NCI-H510A (cell line): ENCODE measurements at places on chromosomes 2 and 18.

DNA sequence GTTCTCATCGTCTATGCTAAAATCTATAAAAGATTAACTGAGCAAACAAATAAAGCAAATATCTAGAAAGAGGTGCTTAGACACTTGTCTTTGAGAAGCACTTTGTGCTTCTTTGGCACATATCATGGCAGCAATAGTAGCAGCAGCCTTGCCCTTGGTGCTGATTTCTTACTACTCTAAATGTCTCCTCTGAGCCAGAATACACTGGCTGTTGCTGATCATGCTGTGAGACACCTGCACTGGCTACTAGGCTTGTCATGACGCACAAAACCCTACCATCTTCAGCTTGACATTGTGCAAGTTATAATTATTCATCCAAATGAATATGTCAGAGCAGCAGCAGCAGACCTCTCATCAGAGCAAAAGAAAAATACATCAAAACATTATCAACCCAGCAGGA, 46.7 kb downstream of the FANCL start:
- DNase-seq, result no peak

- no peak for DNase-seq
Measured at GRCh38 chr2:232593982-232594381, 39.4 kb upstream of the EFHD1 start.

DNA sequence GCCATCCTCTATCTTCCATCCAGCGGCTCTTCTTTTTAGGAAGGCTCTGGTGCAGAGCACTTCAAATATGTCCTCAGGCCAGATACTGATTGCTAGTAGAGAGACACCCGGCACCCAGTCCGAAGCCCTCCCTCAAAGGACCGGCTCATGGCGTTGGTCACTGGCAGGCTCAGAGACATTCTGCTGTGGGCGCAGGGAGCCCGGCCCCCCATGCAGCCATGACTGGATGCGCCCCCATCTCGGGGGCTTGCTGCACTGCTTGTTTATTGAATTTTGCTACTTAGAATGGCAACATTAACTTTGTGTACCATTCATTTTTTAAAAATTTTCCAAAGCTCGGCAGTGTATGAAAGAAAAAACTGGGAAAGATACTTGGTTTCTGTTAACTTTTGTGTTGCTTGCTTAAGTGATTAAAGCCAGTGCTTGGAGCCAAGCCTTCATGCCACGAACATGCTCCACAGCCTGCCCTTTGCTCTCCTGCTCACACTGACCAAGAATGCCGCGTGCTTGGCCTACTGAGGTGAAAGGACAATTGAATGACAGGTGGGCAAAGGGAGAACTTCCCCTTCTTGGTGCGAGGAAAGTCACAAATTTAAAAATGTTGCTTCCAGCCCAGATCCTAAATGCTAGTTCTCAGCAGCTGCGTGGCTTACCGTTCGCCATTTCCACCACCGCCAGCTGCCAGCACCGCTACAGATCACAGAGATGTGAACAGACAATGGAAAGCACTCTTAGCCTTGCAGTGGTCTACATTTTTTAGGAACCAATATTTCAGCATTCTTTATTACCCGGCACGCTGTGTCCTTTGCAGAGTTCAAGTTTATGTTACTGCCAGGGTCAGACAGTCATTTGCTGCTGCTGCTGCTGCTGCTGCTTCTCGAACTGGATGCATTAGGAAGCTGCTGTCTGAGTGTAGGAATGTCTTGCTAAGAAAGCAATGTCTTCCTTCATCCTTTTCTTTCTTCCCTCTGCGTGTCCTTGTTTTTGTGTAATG, 76.7 kb downstream of the FAM210A start:
- DNase-seq, result no peak

DNA sequence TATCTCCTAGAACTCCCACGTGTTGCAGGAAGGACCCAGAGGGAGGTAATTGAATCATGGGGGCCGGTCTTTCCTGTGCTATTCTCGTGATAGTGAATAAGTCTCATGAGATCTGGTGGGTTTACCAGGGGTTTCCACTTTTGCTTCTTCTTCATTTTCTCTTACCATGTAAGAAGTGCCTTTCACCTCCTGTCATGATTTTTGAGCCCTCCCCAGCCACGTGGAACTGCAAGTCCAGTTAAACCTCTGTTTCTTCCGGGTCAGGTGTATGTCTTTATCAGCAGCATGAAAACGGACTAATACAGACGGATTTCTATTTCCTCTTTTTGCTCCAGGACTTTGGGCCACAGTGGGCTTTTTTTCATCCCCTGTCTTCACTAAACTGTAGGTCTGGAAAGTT, 88.3 kb upstream of the KCNE4 start:
- no peak for DNase-seq

DNA sequence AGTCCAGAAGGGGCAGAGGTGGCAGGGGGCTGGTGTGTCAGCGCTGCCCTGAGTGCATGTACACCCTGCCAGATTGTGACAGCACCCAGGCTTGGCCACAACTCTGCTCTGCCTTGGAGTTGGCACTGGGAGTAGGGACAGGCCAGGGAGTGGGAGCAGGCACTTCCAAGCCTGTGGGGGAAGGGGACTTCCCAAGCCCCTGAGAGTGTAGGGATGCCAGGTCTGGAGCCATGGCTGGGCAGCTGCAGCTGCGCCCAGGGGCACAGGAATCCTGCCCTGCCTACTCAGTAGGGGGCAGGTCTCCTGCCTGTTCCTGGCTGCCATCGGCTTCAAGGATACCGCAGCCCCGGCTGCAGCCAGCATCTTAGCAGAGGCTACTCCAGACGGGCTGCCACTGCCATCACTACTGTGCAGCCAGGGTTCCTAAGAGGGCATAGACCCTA, 109.4 kb downstream of the CALCRL start:
- DNase-seq, result no peak

DNA sequence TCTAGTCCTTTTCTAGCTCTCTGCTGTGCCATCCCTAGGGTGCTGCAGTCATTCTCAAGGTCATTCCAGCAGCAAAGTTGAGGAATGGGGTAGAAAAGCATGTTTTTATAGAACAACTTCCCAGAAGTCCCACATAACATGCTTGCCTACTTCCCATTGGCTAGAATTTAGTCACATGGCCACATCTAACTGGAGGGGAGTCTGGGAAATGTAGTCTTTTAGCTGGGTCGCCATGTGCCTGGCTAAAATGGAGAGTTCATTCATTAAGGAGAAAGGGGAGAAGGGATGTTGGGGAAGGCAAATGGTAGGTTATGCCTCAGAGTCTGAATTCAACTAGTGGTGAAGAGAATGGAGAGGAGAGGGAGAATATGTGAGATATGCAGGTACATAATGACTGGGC, 85.7 kb downstream of the SLC4A3 start:
- DNase-seq, result no peak

DNA sequence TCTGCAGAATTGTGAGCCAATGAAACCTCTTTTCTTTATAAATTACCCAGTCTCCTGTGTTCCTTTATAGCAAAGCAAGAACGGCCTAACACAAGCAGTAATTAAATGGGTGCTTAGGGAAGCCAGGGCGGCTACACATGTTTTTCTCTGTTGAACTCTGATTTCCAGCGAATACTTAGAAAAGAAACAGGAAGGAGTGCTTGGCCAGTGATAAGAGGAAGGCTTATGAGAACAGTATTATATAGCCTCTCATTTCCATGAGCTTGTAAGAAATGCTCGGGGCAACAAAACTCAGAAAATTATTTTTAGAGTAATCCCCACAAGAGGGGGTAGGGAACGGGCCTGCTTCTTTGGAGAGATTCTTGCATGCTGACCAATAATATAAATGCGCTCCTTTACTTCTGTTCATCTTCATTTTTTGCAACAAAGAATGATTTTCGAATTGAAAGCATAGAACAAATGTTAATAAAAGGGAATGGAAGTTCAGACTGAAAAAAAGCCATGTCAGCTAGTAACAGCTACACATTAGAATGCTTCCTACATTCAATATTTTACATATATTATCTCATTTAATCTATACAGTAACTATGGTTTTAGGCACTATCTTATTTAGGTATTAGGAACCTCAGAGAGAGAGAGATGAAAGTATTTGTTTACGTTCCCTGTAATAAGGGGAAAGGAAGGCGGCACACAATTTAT, 49.7 kb upstream of the CCDC85A start:
- no peak for DNase-seq

DNA sequence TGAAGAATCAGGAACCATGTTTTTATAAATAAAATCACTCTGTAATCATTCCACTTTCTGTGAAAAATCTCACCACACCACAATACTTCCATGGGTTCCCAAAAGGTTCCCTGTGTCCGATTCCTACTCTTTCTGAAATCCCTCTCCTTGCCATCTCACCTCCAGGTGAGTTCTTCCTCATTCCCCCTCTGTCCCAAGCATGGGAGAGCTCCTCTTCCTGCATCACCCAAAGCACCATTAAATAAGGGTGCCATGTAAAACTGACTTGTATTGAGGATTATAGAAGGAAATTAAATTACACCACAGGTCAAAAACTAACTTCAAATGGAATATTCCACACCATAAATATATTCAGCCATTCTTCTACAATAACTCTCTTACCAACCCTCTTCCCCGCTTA, 55.8 kb upstream of the ETAA1 start:
- DNase-seq, result no peak

GRCh38 chr2:197871780-197872456, 67.5 kb downstream of the PLCL1 start:
- DNase-seq, result no peak

DNA sequence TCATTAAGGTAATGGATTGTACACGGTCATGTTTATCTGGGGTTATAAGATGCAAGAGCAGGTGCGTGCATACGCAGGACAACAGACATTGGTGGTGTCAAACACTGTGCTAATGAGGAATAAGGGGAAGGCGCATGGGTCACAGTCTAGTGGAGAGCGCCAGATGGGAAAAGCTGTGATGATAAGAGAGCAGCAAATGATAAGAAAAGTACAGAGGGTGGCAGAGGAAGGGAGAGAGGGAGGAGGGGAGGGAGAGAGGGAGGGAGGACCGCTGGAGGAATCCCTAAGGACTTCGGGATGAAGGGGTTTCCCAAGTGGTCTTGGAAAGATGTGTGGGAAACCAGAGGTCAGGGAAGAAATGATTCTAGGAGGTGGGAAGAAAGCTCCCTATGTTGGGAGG, 2.9 kb downstream of the TNFRSF11A start:
- DNase-seq, result no peak

GRCh38 chr2:143121079-143121478, 8.1 kb upstream of the ARHGAP15 start:
- no peak for DNase-seq

- no peak for DNase-seq
Measured at GRCh38 chr2:133045787-133046186, 375.8 kb upstream of the LYPD1 start.

DNA sequence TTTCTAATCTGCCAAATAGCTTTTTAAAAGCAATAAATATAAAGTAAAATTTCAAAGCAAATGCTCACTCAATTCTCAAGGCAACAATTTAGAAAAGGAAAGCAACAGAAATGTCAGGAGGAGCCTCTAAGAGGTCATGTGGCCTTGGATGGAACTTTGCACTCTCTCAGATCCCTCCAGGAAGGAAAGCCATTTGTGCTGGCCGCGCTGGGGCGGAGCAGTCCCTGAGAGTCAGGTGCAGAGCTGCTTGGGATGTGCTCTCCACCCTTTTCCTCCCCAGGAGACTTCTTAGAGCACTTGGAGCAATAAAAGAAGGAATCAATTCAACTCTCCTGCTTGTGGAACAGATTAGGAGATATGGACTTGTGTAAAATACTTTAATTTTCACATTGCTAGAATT, 379.8 kb upstream of the LINC00305 start:
- no peak for DNase-seq

DNA sequence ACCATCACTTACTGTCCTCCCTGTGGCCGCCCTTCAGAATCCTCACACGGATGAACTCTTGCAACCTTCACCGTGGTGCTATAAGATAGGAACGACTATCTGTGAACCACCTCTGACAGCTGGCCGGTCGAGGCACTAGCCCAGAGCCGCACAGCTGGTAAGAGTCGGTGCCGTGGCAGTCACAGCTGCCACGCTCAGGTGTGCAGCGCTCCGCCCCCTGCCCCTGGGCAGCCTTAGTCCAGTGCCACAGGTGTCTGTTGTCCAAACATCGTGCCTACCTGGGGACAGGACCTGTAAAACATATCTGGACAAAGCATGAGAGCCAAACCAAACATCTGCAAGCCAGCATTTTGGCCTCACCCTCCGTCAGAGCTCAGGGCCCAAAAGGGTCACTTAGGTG, 55.3 kb upstream of the SALL3 start:
- no peak for DNase-seq

DNA sequence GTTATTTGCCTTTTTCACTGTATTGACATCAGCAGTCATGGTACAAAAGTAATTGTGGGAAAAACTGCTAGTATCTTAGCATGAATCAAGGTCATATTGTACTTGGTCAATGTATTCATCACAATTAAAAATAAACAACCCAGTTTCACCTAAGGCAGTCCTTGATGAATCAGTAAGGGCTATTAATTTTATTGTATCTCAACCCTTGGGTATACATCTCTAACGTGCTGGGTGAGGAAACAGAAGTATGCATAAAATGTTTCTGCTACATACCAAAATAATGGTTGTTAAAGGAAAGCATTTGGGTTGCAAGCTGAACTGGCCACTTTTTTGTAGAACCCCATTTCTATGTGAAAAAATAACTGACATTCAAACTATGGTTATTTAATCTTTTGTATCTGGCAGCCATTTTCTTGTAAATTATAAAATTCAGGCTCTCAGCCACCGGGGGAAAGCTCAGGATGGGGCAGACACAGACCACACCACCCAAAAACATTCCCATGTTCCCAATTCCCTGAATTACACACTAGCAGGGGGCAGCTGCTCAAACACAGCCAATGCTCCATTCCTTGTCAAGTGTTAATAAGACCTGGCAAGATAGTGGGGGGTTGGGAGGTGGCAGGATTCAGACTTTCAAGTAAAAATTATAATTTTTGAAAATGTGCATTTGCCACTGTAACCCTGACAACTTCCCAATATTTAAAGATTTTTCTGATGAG, 49.3 kb downstream of the OLA1 start:
- DNase-seq, result no peak

DNA sequence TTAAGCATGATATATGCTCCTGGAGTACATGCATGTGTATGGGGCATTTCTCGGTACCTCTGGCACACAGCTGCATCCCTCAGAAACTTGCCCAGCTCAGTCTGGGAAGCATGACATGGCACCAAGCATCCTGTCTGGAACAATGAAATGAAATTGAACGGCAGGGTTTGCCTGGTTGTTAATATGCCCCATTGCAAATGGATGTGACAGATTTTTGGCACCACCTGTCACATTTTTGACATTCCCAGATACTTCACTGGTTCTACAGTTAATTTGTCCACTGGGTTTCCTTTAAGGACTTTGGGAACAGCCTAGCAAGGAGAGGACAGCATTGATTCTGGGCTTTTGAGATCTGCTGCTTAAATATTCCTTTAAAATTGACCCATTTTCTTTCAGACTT, 305.8 kb downstream of the TSN start:
- DNase-seq, result no peak

DNA sequence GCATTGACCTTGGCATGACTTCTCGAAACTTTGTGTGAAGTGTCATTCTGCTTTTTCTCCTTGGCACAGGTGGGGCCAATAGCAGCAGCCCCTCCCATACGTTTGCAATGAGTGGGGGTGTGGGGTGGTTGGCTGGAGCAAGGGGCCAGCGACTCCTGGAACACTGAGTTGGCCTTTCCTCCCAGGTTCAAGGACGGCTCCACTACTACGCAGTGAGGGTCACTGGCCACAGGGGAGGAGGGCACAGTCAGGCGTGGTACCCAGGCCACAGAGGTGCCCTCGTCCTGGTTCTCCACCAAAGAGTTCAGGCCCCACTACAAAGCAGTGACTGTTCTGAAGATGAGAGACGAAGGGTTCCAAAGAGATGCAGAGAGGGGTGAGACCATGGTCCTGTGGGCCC, 70.6 kb upstream of the OTOS start:
- DNase-seq, result no peak

- no peak for DNase-seq
Measured at GRCh38 chr2:76039505-76039904, 328.8 kb upstream of the GCFC2 start.

GRCh38 chr2:240930096-240930630, 24.0 kb downstream of the CROCC2 start:
- DNase-seq, result no peak
